ENCODE measurements at places on chromosomes 5 and 9.

- H3K36me3 ChIP-seq: no peaks in the 10 kb centered on the region
- DNase-seq: no peak
- H3K27ac ChIP-seq: no peak overlapping the region
- peaks cover 17% of the 10 kb centered on the region for H3K27me3 ChIP-seq
Observed at GRCh38 chr9:114060711-114061110, 17.4 kb downstream of the AMBP start.

GRCh38 chr5:52837591-52838001 lies 49.9 kb downstream of the ITGA1 start:
- H3K4me3 ChIP-seq: no peak overlapping the region
- peaks cover 3% of the 10 kb centered on the region for H3K27me3 ChIP-seq
- H3K36me3 ChIP-seq: no peaks in the 10 kb centered on the region

GRCh38 chr9:6413365-6414246 lies 607 bp downstream of the UHRF2 start:
- H3K27ac ChIP-seq: peak overlapping the region; percentile 78
- H3K36me3 ChIP-seq: no peaks in the 10 kb centered on the region
- peak; percentile 61 for DNase-seq
- H3K27me3 ChIP-seq: no peaks in the 10 kb centered on the region
- H3K4me3 ChIP-seq: peak overlapping the region; percentile 87
- peaks cover 35% of the 10 kb centered on the region for H3K4me1 ChIP-seq

GRCh38 chr9:12760758-12761157 lies 14.1 kb upstream of the LURAP1L start:
- no peak overlapping the region for H3K27ac ChIP-seq
- H3K4me3 ChIP-seq: no peak overlapping the region
- no peaks in the 10 kb centered on the region for H3K4me1 ChIP-seq
- H3K27me3 ChIP-seq: no peaks in the 10 kb centered on the region
- no peaks in the 10 kb centered on the region for H3K36me3 ChIP-seq
- no peak for DNase-seq

DNA sequence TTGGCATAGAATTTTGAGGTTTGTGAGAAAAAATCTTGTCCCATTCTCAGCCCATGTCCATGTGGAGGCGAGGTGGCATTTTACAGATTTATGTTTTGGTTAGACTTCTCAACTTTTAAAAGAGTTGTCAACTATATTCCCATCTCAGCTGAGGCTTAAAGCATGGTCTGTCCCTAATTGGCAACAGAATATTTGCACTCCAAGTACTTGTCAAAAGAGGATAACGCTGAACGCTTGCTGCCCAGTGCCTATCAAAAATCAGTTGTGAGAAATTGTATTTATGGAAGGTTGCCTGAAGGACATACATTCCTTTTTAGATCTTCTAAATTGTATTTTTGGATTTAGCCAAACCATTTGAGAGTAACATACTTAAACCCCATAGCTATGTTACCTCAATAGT lies 202.0 kb downstream of the SLF1 start:
- H3K4me3 ChIP-seq: no peak overlapping the region
- no peak overlapping the region for H3K27ac ChIP-seq
- H3K4me1 ChIP-seq: no peaks in the 10 kb centered on the region
- H3K36me3 ChIP-seq: no peaks in the 10 kb centered on the region
- H3K27me3 ChIP-seq: peaks cover 16% of the 10 kb centered on the region

DNA sequence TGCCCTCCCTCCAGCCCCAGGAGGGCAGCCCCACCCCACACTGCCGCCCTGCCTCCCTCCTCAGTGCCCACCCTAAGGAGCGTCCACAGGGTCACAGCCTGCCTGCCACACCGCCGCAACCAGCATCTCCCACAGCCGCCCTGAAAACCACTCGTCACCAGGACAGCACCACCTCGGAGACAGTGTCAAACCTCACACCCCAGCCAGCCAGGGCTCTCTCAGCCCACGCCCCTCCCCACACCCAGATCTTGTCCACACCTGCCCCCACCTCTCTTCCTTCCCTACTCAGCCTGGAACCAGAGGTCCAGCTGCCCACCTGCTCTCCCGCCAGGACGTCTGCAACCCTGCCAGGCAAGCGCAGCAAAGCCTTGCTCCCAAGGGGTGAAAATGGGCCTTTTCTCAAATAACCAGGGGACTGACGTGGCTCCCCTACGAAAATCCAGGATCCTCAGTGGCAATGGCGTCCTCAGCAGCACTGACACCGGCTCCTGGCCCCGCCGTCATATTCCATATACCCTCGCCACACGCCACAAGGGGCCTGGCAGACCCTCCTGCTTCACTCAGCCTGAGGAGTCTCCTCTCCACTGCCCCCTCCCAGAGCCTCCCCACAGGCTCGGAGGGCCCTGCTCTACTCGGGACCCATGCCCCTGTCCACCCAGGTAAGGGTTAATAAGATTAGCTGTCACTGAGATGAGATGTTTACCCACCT lies 71.0 kb upstream of the ADAMTS2 start:
- no peaks in the 10 kb centered on the region for H3K4me1 ChIP-seq
- H3K36me3 ChIP-seq: no peaks in the 10 kb centered on the region
- peak; percentile 54 for DNase-seq
